ENCODE measurements at places on chromosomes 13 and 19.

DNA sequence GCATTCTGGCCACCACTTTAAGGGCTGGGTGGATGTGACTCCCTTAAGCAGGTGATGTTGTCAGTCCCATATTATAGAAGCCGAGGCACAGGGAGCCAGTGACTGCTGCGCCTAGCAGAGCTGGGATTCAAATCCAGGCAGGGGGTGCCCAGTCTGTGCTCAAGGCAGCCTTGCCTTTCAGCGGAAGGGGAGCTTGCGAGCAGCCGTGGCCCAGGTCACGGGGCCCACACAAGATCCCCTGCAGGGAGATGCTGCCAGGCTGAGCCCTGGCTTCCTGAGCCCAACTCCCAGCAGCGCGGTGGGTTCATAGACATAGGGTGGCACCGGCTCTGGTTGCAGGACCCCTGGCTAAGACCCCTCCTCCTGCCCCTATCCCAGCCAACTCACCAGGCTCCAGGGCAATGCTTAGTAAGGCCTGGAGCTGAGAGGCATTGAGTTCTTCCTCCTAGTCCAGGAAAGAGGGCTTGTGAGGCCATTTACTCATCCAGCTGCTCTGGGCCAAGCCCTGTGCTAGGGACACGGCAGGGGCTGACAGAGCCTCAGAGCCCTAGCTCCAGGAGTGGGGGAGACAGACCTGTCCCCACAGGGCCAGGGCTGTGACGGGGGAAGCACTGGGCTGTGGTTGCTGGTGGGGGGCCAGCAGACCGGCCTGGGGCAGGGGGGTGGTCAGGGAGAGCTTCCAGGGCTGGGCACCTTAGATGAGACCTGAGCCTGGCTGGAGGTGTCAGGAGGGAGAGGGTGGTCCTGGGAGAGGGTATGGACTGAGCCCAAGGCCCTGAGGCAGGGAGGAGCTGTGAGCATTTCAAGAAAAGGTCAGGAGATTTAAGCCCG is 9.6 kb downstream of the CAPN12 start:
- peak; percentile 37 for DNase-seq

GRCh38 chr19:35786299-35787160 is 11.2 kb downstream of the ARHGAP33 start:
- no peak for DNase-seq

DNA sequence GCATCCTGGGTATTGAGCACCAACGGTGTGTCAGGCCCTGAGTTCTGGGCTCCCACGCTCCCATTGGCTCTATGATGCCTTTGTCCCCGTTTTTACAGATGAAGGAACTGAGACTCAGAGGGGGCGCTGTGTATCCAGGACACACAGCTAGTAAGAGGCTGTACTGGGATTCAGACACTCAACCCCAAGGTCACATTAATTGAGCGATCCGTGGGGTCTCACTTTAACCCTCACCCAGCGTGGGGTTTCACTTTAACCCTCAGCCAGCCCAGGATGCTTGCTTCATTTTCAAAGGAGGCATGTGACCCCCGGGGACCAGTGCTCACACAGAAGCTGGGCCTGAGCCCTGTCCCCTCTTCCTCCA is 42.6 kb downstream of the CYP4F22 start:
- DNase-seq = no peak

- DNase-seq = peak; percentile 81
These were observed at the start of gene BCL3 for GRCh38 chr19:44748426-44749254. TSS of gene BCL3 (plus strand) at chr19:44748708. CDS start at chr19:44748791, 83 bp downstream.

DNA sequence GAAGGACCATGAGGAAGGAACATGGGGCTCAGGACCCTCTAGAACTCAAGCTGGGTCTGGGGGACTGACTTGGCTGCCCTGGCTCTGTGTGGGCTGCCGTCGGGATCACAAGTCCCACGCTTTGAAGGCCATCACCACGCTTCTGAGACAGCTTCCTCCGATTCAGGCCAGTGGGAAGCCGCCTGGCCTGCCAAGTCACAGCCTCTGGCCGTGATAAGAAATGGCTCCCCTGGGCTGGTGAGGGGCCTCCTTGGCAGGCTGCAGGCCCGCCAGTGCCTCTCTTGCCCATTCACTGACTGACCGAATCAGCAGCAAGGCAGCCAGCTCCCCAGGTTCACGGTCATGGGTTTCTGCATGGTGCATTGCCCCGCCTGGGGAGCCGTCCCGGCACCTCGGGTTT is 48.8 kb downstream of the COMP start:
- DNase-seq = no peak

DNA sequence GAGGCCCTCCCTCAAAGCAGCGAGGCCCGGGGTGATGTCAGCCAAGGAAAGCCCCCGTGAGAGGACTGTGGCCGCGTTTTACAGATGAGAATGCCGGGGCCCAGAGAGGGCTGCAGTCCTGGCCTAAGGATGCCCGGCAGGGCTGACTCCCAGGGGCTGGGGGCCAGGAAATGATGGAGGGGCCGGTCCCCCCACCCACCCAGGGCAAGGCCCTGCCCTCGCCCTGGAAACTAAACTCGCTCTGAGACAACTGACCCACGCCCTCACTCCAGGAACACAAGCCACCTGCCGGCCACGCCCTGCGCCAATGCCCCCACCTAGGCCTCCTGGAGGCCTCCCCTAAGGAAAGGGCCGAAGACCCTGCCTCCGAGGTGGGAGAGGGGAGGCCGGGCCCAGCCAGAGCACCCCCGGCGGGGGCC is 7.2 kb downstream of the ZBTB7A start:
- DNase-seq = no peak

DNA sequence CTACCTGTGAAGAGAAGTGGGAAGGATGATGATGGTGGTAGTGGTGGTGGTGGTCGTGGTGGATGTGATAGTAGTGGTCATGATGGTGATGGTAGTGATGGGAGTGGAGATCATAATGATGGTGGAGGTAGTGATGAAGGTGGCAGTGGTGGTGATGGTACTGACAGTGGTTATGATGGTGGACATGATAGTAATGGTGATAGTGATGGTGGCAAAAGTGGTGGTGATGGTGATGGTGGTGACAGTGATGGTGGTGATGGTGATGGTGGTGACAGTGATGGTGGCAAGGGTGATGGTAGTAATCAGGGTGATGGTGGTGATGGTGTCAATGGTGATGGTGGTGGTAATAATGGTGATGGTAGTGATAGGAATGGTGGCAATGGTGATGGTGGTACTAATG is 26.2 kb downstream of the MBD3L2B start:
- no peak for DNase-seq

DNA sequence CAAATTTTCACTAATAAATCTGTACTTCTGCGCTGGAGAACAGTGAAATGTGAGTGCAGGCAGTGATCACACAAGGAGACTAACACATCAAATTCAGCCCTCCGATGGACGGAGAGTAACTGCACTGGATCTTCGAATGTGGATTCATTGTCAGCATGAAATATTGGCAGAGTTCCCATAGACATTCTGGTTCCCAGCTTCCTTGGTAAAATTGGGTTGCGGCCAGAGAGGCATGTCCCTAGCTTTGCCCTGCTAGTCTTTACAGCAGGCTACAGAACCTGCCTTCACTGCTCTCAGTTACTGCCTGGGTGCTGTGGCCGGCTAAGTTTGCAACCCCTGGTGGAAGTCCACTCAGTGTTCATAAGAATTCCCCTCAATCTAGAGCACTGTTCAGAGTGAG is 32.3 kb upstream of the UQCRFS1 start:
- DNase-seq = no peak

DNA sequence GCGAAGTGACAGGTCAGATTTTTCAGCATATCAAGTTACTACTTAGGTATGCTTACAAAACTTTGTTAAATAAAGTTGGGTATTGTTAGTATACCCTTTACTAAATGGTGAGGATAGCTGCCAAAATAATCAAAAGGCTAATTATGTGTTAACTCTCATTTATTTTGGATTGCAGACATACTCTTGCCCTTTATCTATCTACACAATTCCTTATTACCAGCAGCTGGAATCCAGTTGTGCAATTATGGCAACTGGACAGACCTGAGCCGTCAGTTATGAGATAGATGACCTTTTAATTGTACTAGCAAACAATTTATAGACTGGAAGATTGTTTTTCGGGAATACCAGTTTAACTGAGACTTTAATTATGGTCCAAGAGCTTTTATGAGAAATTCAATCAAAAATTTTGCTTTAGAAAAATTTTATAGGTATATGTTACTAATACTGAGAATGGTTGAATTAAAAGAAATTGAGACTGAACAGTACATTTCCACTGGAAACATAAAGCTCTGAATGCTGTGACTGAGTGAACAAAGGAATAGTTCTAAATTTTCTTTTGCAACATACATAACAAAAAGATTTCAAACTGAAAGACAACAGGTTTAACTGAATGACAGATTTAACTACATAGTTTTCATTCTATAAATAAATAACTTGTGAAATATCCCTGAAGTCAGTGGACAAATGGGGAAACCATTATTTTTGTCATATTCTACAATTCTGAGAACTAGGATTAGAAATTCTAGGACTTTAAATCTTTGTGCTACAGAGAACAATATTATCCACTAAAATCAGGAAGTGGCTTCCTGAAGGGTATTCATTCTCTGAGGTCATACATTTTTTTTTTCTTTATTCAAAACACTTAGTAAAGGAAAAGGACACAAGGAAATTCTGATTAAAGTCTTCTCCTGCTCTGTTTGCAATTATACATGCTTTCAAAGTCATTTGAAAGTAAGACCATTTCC is 97.4 kb downstream of the ZC3H13 start:
- no peak for DNase-seq

DNA sequence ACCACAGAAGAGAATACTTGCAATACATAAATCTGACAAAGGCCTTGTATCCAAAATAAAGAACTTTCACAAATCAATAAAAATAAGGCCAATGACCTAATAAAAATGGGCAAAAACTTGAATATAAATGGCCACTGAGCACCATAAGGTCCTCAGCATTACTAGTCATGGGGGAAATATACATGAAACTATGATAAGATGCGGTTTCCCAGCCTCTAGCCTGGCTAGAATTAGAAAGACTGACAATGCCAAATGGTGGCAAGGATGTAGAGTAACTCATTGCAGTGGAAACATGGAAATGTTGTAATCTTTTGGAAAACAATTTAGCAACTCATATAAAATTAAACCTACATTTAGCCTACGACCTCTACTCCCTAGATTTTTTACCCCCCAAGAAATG is 227.1 kb downstream of the GGACT start:
- no peak for DNase-seq

DNA sequence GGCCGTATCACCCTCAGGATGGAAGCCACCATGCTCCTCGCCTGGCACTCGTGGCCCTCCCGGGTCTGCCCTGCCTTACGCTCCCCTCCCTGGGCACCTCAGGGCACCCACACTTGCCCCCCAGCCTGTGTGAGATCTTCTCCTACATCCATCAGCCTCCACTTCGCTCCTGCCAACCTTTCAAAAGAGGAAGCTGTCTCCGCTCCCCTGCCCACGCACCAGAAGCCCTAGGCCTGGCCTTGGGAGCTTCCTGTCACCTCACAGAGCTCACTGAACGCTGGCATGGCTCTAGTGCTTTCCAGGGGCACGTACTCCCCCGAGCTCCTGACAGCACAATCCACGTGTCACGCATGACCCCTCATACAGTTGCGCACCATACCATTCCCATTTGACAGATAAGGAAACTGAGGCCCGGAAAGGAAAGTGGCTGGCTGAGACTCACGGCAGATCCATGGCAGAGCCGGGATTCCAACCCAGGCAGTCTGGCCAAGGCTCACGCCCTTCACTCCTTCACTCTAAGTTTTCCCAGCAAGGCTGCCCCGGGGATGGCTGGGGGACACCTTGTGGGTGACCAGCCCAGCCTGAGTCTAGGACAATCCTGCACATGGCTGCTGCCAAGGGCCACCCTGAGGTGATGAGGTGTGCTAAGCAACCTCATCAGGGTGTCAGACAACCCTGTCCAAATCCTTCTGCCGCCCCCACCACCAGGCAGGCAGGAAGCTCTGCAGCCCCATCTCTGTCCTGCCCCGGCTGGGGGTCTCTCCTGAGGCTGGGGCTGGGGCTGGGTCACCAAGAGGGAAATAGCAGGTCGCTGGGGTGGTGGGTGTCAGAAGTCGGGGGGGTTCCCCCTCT is 19.3 kb downstream of the PPP1R12C start:
- DNase-seq = no peak

DNA sequence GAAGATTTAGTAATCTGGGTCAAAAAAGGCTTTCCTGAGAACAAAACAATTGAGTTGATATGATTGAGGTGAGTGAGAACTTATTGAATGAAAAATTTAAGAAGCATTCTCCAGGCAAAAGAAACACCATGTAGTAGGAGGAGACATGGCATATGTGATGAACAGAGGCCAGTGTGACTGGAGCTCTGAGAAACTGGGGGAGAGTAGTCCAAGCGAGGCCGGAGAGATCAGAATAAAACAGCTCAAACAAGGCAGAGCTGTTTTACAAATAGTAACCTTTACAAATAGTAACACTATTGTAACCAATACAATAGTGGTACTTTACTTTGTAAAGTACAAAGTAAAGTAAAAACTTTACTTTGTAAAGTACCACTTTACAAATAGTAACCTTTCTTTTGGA is 1159.1 kb downstream of the PCDH9 start:
- no peak for DNase-seq

DNA sequence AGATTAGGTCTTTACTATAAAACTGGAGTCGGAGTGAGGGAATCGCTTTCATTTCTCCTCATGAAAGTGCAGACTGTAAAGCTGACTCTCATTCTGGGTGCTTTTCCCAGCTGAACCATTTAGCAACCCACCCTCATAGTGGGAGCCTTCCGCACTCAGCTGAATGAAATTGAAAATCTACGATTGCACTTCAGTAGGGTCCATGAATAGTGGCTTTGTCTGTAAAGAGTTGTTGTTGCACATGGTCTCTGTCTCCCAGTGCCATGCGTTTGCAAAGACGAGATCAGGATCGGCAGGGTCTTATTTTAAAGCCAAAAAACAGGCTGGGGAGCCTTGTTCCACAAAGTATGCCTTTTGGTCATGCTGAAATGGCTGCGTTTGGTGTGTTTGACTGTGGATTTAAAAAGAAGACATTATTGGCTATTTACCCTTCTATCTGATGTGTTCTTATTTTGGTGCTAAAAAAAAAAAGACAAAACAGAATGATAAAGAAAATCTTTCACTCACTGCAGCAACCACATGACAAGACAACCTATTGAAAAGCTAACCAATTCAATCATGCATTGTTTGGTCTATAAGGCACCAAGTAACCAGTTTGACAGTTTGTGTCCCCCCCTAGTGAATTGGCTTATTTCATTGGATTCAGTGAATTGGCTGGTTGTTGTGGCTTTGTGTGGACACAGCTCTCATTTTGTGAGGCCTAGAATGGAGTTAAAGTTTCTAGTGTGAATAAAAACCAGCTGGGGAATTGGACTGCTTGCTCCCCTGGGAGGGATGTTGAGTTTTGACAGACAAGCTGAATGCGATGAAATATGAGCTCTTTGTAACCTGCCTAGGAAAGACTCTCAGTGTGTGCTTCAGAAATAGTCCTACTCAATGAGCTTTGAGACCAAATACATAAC is 65.6 kb downstream of the ARHGAP35 start:
- DNase-seq = no peak

- DNase-seq = no peak
These were observed 1146.8 kb downstream of the UQCRFS1 start for GRCh38 chr19:28066161-28066560.

DNA sequence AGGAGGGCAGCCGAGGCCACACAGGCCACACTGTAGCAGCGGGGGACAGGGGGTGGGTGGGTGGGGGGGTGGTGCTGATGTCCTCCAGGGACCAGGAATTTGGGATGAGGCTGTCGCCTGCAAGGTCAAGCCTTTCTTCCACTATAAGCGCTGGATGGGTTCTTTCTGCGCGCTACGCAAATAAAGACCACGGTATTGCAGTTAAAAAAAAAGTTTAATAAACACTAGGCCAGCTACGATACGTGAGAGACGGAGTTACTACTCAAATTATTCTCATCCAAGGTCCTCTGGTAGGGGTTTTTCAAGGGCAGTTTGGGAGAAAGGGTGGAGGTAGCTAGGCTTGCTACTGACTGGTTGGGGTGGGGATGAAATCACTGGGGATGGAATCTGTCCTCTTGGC is 508 bp upstream of the ZNF44 start:
- no peak for DNase-seq

GRCh38 chr19:13579388-13580060 is 73.2 kb upstream of the CACNA1A start:
- DNase-seq = no peak

All from effector memory CD4-positive, alpha-beta T cell (primary cell).